NT2/D1 (cell line): ENCODE measurements at places on chromosomes 2 and 18.

DNA sequence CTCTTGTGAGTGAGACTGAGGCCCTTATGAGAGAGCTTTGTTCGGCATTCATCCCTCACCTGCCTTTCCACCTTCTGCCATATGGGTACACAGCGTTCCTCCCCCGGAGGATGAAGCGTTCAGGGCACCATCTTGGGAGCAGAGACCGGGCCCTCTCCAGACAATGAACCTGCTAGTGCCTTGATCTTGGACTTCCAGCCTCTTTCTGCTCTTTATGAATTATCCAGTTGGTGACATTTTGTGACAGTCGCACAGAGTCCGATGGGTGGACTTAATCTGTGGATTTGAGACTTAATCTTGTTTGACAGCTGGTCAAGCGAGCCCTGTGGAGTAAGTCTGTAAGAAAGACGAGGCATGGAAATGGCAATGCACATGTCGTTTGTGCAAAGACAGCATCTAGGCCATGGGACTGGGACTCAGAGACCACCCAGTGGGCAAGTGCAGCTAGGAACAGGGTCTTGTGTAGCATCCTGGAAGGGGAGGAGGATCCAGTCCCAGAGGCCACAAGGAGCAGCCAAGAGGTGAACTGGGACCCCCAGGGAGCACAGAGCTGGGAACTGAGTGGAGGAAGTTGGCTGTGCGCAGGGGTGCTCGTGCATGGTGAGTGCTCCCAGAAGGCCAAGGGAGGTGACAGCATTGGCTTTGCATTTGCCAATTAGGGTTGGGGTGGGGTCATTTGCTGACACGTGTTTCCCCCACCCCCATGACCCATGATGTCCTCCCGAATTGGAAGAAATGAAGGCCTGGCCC, 69.5 kb upstream of the HDAC4 start:
- DNase-seq: no peak

DNA sequence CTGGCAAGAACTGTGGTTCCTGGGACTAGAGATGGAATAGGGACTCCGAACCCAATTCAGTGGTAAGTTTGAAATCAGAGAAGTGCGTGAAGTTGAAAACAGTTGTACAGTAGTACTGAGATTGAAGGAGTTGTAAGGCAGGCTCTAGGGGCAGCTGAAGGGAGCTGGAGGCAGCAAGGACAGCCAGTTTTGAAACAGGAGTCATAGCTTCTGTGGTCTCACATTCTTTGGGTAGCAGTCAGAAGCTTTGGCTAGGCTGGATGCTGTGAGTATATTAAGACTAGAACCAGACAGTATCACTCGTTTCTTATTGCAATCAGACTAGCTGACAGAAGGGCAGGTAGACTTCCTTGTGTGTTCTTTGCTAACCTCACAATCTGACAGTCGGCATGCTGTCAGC, 64.5 kb upstream of the ADAM23 start:
- DNase-seq: no peak

DNA sequence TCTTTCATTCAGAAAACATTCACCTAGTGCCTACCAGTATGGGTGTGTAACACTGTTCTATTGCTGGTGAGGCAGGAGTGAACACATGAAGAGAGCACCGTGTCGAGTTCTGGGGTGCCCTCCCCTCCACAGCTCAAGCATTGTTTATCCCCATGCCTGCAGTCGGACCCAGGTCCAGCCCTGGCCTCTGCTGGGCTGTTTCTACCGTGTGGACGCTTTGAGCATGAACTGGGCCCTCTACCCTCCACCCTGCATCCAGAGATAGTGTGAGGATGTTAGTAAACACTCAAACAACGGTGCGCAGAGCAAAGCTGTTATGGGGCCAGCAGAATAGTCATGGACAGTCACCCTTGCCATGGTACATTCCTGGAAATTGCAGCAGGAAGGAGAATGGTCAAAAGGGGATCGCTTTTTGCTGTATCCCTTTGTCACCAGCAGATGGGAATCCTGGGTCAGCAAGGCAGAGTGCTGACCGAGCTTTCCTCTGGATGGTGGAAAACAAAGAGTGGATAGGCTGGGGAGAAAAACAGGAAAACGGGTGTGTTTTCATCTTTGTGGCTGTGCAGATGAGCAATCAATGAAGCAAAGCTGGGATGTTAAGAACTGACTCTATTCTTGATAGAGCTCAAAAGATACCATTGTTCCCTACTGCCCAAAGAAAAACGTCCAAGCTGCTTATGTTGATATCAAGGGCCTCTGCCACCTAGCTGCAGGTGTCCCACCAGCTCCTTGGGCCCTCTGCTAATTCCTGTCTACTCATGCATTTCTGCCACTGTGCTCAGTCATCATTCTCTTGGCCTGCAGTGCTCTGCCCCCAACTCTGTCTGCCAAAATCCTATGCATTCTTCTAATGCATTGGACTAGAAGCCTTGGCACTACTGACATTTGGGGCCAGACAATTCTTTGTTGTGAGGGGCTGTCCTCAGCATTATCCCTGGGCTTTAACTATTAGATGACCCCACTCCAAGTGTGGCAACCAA, 38.7 kb downstream of the REEP1 start:
- DNase-seq: no peak

GRCh38 chr2:197606180-197606579, 69.2 kb downstream of the RFTN2 start:
- DNase-seq: no peak

- peak; percentile 49 for DNase-seq
Observed at GRCh38 chr18:55351980-55352714, 235.8 kb downstream of the TCF4 start.

DNA sequence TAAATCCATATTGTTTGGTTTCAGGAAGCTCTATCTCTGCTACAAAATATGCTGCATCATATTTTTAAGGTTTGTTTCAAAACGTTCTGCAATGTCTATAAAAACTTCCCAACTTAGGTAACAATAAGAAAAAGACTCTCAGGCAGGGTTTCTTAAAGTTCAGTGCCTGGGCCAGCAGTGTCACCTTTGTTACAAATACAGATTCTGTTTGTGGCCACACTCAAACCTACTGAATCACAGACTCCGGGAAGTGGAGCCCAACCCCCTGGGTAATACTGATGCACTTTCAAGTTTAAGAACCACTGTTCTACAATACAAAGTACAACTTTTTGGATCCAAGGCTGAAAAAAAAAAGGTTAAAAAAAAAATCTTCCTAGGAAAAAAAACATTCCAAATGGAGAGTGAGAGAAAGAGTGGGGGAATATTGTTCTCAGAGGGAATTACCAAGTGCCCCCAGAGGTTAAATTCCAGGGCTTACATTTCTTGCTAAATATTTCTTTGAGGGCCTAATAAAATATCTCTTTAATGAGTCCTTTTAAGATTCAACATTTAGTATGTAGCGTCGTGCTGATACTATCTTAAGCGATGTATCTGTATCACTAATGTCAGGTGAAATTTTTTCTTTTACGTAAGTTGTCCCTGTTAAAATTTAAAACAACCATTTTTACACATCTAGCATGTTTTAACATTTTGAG, 476.7 kb downstream of the TXNL1 start:
- DNase-seq: no peak

DNA sequence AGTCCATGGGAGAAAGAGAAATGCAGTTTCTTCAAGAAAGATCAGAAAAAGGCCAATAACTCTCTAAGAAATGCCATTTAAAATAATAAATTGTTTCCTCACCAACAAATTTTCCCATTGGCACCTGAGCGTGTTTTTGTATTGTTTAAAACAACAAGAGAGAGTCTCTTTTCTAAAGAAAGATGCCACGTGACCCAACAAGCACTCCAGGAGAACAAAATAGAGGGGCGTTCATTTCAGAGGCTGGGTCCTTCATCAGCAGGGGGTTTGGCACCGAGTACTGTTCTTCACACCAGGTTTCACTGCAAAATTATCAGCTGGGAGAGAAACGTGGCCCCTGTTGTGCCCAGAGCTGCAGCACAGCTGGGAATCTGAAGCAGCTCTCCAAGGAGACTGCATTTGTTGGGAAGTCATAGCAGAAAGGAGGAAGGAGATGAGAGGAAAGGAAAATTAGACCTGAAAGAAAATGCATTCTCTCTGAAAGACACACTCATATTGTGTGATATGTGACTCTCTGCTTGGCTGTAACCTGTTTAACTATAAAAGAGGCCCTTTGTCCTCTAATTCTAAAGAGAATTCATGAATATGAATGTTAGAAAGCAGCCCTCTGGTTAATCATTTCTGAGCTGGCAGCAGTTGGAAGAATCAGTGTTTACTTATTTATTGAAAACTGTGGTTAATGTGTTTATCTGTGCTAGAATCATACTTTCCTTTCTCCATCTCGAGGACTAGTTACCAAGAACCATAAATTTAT, 205.3 kb upstream of the CDH20 start:
- no peak for DNase-seq

- no peak for DNase-seq
Observed at GRCh38 chr2:166972418-166972817, 84.1 kb downstream of the XIRP2 start.

DNA sequence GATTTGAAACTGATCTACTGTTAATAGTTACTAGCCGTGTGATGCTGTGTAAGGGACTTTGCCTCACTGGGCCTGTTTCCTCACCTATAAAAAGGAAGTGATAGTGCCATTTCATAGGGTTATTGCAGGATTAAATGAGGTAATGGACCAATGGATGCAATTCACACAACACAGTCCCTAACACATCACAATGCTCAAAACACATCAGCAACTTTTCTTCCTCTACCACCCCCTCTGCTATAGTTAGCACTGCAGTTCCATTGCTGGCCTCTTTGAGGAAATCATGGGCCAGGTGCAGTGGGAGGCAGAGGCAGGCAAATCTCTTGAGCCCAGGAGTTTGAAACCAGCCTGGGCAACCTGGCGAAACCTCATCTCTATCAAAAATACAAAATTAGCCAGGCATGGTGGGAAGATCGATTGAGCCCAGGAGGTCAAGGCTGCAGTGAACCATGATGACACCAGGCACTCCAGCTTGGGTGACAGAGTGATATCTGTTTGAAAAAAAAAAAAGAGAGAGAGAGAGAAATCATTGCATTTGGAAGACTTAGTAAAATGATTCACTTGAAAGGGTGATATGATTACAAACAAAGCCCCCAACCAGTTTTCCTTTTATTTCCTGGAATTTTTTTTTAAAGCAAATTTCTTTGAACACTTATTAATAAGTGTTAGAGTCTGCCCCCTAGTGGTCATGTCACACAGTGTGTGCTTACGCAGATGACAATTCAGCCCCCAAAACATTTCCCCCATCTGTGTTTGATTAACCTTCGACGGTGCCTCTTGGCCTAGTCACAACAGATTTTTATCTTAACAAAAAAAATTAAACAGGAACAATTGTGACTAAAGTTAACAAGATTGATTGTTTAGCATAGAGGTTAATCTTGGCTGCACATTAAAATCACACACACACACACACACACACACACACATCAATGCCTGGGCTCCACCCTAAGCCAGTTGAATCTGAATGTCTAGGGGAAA, 88.6 kb upstream of the BCL11A start:
- peak; percentile 18 for DNase-seq
